ENCODE measurements at places on chromosomes 2 and 18. TPM values are rescaled to one million over a fixed set of nuclear protein-coding genes. Genes with fewer than 3 reads are reported as not detected.

SCN9A gene
- total RNA-seq = 4.8 TPM

ANO7 gene
- total RNA-seq = 2.2 TPM

CHRNG gene
- total RNA-seq = not detected

REG3A gene
- total RNA-seq = not detected

KIAA2012 gene
- not detected for total RNA-seq

SEPTIN10 gene
- 52.8 TPM for total RNA-seq

UGT1A10 gene
- total RNA-seq = 0.18 TPM

STARD6 gene
- total RNA-seq = not detected

TEKT4 gene
- not detected for total RNA-seq

SP140 gene
- total RNA-seq = not detected
